ENCODE measurements at places on chromosomes 6 and 20.

- DNase-seq, result no peak
Measured at GRCh38 chr6:143015300-143015706, 45.4 kb upstream of the AIG1 start.

DNA sequence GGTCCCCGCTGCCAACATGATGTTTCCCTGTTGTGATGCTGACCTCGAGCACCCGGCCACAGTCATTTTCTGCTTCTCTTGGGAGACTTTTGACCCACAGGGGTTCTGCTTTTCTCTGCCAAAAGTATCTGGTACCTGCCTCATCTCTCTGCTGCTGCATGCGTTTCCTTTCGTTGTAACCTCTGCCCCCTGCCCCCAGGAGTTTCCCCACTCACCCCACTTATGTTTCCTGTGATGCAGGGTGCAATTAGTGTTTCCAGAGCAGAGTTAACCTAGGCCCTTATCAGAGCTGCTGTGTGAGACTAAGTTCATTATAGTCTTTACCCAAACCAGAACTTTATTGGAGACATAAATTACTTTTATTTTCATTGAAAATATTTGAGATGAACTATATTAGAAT, 65.2 kb upstream of the EDN3 start:
- no peak for DNase-seq

- no peak for DNase-seq
Measured at GRCh38 chr6:155259204-155259603, 4.6 kb upstream of the CLDN20 start.

DNA sequence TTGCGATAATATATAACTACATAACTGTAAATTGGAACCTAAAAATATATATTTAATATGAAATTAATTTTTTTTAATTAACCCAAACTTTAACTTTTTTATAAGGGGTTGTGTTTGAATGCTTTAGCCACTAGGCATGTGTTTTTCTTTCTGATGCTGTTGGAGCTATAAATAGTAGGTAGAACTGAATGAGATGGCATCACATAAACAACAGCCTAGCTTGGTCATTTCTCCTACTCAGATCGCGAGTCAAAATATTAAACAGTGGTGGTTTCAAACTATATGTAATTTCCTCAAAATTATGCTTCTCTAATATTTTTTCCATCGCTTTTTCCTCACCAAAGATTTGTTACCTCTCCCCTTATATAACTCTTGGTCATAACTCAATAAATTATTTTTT, 243.2 kb downstream of the ARID1B start:
- DNase-seq, result no peak
